ENCODE measurements at places on chromosomes 3 and 15.

DNA sequence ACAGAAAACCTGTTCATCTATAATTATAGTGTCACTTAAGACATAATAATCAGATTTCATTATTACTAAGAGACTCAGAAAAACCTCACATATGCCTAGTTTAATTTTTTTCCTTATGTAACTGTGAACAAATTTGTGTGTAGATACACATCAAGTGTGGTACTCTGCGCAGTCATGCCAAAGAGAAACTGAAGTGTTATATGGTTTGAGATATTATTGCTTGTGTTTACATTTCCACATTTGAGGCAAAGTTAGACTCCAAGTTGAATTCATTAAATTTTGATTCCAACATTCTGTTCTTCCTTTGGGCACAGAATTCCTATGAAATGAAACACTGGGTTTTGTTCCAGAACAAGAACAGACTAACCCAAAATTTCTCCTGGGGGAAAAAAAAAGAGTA lies 2.2 kb downstream of the MBNL1 start:
- no peak for DNase-seq

DNA sequence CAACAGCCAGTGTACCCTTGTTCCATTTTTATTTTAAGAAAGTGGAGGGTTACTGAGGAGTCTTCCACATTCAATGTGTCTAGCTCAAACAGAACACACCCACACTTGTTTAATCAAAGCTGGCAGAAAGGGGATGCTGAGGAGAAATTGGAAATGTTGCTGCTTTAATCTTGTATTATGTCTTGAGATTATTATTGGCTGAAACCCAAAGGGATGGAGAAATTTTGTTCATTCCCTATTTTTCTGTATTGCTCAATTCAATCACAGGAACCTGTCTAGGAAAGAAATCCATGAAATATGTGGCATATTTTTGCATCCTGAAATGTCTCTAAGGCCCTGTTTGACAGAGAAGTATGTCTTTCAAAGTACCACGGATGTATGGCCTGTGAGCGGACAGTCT lies 238.0 kb downstream of the MYRIP start:
- no peak for DNase-seq

- DNase-seq = no peak
These were observed 523.2 kb upstream of the NAALADL2 start for GRCh38 chr3:174335910-174336309.

- DNase-seq = no peak
These were observed 11.2 kb downstream of the PLXNB1 start for GRCh38 chr3:48418651-48419050.

DNA sequence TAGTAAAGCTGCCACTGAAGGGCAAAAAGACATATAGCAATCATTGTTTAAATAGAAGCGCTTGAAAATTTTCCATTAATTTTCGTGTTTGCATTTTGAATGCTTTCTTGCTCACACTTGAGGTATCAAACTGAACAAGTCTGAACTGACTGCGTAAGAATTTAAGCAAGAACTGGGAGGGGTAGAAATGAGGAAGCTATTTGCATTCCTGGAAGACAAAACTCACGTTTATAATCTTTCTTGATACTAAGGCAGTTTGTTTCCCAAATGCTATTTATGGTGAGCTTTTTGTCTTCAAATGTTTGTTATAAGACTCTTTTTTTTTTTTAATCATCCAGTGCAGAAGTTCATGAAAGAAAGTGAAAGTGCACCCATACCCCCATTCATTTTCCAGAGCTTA lies 499.8 kb upstream of the TPRG1 start:
- no peak for DNase-seq

- peak; percentile 11 for DNase-seq
These were observed 525.8 kb upstream of the PROK2 start for GRCh38 chr3:72310419-72311380.

DNA sequence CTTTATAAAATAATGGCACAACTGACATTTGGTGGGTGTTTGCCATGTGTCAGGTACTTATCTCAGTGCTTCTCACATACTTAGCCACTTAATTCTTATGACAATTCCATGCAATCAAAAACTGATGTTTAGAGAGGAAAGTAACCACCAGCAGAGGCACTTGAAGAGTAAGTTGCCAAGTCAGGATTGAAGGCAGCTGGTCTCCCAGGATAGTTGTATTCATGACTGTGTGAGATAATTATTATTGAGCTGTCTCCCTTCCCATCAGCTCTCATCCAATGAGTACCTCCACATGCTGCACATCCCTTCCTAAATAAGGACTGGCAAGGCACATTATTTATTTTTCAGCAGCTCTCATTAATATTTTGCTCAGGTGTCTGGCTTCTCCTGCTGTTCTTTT lies 4.8 kb downstream of the VEPH1 start:
- no peak for DNase-seq

GRCh38 chr3:132062535-132062934 lies 27.7 kb upstream of the CPNE4 start:
- DNase-seq = no peak

DNA sequence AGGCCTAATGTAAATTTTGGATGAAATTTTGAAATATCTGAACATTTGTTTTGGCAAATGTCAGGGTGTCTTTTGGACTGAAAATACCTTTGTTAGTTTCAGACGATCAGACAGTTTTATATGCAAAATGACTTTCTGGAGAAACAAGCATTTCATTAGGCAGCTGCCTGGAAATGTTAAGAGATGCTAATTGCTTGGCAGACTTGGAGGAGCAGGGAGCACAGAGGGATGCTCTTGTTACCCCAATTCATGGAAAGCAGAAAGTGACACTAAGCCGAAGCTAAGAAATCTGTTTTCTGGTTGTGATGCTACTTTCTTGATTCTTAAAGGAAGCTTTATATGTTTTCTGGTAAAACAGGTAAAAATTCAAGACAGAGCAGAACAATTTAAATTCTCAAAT lies 204.3 kb upstream of the GBE1 start:
- no peak for DNase-seq

GRCh38 chr3:54827776-54828175 lies 100.1 kb downstream of the LRTM1 start:
- DNase-seq = no peak
